Stimulated activated CD8-positive, alpha-beta memory T cell treated with anti-CD3 and anti-CD28 coated beads, Interleukin-4, amount 100 ng/mL, for 4 hours (primary cell): ENCODE measurements at places on chromosomes 16 and 17.

DNA sequence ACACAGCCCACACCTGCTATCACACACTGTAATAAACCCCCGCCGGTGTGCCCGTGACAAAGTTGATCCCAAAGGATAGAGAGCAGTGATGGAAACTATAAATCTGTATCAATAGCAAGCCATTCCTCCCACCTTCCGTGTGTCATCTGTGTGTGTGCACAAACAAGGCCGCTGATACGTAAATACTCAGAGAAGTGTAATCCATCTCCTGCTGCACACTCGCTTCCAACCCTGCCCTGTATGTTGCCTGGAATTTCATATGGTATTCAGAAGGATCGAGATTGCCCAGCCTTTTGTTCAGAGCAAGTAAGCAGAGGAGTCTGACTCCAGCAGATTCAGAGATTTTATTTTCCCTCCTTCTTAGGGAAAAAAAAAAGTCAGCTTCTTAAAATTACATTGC is 581.1 kb upstream of the ZFHX3 start:
- DNase-seq, result no peak

DNA sequence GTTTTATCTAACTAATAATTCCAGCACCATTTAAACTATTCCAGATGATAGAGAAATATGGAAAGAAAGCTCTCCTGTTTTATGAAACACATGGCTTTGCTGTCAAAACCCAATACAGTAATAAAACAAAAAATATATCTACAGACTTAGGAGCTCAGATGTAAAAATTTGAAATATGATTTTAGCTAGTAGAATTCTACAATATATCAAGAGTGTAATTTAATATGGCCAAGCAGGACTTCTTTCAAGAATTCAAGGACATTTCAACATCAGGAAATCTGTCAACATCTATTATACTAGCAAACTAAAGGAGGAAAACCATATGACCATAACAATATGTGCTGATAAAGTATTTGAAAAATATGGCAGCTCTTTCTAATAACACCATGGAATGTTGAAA is 57.5 kb downstream of the CCDC182 start:
- DNase-seq, result no peak

DNA sequence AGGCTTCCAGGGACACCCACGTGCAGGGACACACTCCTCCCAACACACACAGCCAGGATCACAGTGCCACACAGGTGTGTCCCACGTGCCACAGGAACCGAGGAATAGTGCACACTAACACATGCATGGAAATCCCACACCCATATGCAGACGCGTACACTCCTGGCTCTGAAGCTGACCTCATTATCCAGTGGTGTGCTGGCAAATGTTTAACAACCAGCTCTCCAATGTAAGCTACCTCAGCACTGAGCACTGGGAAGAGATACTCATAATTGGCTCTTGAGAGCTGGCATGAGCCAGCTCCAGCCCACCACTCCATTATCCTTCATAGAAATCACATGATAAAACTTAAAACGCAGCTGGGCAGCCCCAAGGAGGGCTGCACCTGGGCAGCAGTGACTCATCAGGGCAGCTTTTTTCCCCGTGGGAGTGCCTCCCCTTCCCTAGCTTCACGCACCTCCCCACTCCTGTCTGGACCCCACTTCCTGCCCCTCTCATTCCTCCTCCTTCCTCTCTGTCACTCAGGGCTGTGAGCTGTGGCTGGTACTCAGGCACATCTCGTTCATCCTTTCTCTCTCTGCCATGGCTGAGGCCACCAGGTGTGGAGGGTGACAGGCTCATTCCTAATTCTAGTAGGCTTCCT is 14.9 kb upstream of the TBX21 start:
- no peak for DNase-seq

DNA sequence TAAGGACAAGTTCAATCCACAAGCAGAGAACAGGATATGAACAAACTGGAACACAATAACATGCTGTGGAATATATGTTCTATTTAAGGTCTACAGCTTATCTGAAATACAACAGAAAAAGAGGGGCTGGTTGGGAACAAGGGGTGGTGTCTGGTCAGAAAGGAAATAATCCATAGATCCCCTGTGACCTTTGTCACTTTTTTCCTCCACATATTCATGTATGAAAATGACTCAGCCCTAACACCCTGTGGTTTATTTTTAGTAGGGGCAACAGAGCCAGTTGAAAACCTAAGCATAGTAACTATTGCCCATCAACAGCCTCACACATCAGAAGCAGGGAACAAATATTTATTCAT is 12.3 kb upstream of the SPAG9 start:
- DNase-seq, result no peak

GRCh38 chr16:51133183-51133582 is 17.9 kb downstream of the SALL1 start:
- no peak for DNase-seq

- DNase-seq, result no peak
Observed at GRCh38 chr17:75589919-75590303, 2.3 kb downstream of the MYO15B start.

- no peak for DNase-seq
Observed at GRCh38 chr16:68778551-68779231, 41.6 kb downstream of the CDH1 start.

GRCh38 chr17:19329136-19329535 is 33.4 kb downstream of the B9D1 start:
- DNase-seq, result no peak

DNA sequence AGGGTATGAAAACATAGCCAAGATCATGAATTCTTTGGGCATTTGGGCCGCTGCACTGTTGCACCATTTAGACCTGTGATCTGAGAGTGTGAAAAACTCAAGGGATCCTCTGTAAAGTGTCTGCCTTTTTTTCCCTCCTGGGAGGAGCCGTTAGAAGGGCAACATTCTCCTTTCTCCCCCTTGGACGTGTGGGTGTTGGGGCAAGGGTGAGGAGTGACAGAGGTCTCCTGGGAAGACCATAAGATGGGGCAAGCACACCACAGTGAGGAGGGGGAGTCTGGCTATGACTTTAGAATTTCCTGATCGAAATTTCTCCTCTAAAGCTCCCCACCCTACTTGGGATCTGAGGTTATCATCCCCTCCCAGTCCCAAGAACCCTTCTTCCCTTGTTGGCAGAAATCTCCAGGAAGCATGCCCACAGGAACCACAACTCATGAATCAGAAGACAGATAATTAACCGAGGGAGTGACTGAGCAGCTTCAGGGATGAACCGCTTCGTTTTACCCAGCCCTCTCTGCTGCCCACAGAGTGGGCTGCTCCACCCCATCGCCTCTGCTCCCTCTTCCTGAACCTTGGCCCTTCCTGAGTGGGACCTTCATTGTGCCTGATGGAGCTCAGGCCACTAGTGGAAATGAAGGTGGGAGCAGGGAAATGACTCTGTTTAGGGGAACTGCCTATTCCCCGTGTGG is 4.2 kb downstream of the ITGB3 start:
- DNase-seq, result no peak

GRCh38 chr17:80984749-80985148 is 6.9 kb upstream of the CHMP6 start:
- no peak for DNase-seq

DNA sequence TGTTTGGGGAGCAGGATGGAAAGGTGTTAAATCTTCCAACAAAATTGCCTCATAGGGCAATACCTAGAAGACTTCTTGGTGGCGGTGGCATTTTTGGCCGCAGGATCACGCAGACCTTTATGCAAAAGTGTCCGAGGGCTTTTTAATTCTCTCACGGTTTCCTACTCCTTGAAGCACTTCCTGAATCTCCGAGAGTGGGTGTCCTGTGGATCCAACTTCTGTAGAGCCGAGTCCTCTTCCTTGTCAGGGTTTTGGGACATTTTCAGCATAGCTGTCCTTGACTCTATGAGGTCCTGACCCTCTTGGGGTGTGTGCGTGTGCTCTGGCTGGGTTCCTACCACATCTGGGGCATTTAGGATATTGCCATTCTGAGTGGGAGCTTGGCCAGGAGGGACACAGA is 31.7 kb downstream of the IL21R start:
- no peak for DNase-seq

DNA sequence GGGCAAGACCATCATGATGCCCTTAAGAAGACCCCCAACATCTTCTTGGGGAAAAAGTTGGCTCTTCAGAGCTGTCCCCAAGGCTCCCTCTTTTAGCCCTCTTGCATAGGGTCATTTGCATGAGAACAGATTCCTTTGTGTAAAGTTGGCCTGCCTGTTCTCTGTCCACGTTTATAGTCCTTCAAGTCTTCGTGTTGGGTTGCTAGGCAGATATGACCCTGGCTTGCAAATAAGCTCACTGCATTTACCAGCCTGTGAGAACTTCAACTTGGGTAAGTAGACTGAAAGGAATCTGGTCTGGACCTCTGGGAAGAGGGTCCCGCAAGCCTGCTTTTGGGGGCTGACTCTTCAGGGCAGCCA is 2.9 kb downstream of the ARSG start:
- no peak for DNase-seq

DNA sequence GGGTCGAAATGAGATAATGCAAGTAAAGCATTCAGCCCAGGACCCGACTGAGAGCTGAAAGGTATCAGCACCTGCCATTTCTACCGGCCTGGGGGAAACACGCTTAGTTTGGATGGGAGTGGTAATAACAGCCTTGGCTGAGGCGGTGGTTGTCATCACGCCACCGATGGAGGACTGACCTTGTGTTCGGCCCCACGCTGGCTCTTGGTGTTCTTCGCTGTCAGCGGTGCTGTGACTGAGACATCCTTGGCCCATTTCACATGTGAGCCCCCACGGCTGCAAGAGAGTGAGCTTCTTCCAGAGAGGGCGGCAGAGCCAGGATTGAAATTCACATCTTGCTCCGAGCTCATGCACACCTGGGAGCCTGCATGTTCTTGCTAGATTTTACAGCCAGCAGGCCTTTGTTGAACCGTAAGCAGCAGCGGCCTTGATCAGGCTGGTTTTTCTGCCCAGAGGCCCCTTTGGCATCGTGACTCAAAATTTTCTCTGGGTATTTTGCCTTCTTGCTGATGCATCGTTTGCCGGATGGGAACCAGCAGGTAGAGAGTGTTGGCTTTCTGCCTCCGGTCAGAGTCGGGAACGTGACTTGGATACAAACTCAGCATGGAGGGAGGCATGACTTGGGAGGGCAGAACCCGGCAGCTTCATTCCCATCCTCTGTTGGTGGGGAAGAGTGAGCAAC is 341.5 kb downstream of the SNX29 start:
- no peak for DNase-seq

GRCh38 chr16:57666353-57667047 is 1.6 kb upstream of the ADGRG3 start:
- no peak for DNase-seq
